ENCODE measurements at places on chromosomes 6 and 20.

- no peak for DNase-seq
Observed at GRCh38 chr6:19413323-19413722, 423.8 kb upstream of the ID4 start.

DNA sequence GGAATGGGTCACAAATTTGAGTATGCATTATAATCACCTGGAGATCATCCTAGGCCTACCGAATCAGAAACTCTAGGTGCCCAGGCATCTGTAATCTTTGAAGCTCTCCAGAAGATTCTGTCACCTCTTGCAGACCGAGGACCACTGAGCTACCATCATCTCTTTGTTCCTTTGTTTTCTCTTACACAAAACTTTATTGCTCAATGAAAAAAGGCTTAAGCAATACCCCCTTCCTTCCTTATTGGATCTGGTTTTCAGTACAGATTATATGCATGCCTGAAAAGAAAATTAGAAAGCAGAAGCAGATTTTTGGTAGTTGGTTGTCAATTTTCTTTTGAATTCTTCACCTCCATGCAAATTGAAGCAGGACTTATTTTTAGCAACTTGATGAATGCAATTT lies 31.3 kb downstream of the STX11 start:
- no peak for DNase-seq

- DNase-seq: no peak
Observed at GRCh38 chr6:47834196-47834595, 52.4 kb downstream of the OPN5 start.

DNA sequence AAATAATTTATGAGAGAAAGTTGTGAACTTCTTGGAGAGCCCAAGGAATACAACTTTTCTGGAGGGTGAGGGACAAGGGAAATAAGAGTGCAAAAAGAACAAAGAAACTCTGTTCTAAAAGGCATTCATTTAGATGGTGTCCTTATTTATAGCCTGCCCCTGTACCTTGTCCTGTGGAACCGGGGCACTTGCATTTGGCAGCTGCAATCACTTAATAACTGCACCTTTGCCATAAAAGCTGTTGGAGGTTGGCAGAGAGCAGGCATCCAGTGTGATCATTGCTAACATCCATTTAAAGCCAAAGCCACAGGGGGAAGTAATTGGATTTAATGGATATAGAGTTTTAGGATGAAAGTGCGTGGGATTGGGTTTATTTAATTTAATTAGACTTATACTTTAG lies 50.8 kb upstream of the SGK1 start:
- DNase-seq: no peak

GRCh38 chr6:113843500-113844073 lies 13.6 kb upstream of the MARCKS start:
- DNase-seq: no peak

- DNase-seq: no peak
Observed at GRCh38 chr6:36523936-36524499, 23.3 kb downstream of the STK38 start.

- DNase-seq: no peak
Observed at GRCh38 chr6:110618591-110619267, 142.3 kb upstream of the SLC22A16 start.

GRCh38 chr20:24492031-24492607 lies 22.7 kb downstream of the SYNDIG1 start:
- DNase-seq: no peak

DNA sequence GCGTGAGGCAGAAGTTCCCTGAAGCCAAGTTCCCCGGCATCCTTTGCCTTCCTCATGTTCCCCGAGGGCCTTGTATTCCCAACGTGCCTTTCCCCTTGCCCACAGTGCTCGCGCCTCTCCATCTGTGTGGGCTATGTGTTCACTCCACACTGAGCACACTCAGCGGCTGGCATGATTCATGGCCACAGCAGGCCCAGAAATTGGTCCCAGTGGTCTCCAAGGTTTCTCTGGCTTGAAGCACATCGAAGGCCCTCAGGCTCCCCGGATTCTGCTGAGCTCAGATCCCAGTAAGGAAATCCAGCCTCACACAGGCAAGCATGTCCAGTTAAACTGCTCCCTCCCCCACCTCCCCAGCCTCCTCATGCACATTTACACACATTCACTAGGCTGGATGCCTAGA lies 123.6 kb downstream of the ISM1 start:
- DNase-seq: no peak

All from Caki2 (cell line).